ENCODE measurements at places on chromosomes 12 and 14.

GRCh38 chr12:91103624-91104023, 7.7 kb downstream of the LUM start:
- no peak for DNase-seq

GRCh38 chr14:95386536-95387095, 66.9 kb upstream of the CLMN start:
- DNase-seq = no peak

- DNase-seq = peak; percentile 84
These were observed 49.1 kb upstream of the RNU6-8 start for GRCh38 chr14:32252030-32252670.

- DNase-seq = no peak
These were observed 41.3 kb downstream of the JDP2 start for GRCh38 chr14:75469164-75469563.

DNA sequence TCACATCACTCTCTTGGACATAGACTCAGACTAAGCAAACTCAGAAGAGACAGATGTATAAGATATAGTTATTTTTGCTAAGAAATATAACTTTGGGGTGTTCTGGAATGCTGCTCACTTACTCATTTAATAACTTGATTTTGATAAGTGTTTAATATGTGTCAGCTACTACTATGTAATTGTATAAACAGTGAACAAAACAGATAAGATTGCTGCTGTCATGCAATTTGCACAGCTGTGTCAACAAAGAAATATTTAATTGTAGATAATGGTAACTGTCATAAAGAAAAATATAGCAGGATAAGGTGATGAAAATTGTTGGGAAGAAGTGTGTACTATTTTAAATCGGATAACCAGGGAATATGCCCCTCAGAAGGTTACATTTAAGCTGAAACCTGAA, 84.1 kb upstream of the ZDHHC17 start:
- no peak for DNase-seq

DNA sequence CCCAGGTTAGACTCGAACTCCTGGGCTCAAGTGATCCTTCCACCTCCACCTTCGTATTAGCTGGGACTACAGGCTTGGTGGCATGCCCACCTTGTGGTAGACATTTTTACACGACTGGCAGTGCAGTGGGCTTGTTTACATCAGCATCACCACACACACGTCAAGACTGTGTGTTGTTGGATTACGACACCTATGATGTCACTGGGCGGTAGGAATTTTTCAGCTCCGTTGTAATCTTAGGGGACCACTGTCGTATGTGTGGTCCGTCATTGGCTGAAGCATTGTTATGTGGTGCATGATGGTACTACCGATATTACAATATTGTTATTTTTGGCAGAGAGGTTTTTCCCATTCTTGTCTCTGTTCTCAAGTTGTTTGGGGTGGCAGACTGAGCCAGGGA, 50.7 kb downstream of the TSPAN9 start:
- peak; percentile 81 for DNase-seq

DNA sequence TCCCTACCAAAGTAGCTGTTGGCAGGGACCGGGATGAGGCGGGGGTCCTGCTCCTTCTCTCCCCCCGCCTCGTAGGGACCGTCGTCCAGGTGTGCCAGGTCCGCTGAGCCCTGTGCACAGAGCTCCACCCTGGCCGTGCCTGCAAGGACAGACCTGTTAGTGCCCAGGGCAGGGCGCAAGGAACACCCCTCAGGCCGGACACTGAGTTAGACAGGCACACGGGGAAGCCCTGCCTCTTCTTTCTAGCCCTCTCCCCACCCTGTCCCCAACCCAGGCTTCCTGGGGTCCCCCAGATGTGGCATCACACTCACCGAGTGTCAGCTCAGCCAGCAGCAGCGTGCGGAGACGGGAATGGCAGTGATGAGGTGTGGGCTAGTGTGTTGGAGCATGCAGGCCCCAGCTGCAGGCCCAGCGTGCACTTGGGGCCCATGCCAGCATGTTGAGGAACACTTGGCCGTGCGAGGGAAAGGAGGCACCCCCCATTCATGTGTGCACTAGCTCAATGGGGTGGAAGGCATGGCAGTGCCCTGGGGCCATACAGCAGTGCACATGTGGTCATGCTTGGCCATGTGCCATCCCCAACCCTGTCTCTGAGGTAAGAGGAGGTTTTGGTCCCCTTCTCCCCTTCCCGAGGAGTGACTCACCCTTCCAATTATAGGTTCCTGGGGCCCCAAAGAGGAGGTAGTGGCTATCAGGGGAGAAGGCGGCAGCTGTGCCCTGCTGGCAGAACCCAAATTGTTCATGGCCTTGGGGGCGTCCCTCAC, 7.3 kb downstream of the ITGA7 start:
- DNase-seq = no peak

DNA sequence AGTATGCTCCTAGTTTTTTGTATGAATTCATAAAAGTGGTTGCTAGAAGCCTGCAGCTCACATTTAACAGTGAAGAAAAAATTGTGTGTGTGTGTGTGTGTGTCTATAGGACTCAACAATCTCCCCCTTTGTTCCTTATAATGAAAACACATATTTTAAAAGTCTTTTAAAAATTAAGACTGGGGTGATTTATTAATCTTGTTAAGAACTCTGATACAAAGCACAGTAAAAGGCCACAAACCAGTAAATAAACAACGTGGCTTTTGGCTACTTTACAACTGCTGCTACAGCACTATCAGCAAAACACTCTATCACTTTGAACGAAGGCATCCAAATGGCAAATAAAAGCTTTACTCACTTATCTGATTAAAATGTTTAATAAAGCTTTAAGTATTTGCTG, 594 bp upstream of the VCPKMT start:
- no peak for DNase-seq

DNA sequence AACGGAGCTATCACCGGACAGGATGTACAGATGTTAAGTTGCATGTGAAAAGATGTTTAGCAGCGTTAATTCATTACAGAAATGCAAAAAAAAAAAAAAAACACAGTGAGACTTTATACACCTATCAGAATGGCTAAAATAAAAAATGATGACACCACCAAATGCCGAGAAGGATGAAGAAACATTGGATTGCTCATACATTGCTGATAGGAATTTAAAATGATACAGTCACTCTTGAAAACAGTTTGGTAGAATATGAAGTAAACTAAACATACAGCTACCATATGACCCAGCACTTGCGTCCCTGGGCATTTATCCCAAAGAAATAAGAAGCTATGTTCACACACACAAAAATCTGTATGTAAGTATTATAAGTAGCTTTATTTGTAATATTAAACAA, 574.1 kb downstream of the SLC16A7 start:
- DNase-seq = peak; percentile 61

GRCh38 chr12:63093084-63093483, 57.9 kb downstream of the AVPR1A start:
- no peak for DNase-seq
